Skeletal muscle cell (primary cell): ENCODE measurements at places on chromosomes 2 and 18.

- DNase-seq = no peak
Observed at GRCh38 chr18:76977108-76977621, 154.8 kb downstream of the ZNF236 start.

DNA sequence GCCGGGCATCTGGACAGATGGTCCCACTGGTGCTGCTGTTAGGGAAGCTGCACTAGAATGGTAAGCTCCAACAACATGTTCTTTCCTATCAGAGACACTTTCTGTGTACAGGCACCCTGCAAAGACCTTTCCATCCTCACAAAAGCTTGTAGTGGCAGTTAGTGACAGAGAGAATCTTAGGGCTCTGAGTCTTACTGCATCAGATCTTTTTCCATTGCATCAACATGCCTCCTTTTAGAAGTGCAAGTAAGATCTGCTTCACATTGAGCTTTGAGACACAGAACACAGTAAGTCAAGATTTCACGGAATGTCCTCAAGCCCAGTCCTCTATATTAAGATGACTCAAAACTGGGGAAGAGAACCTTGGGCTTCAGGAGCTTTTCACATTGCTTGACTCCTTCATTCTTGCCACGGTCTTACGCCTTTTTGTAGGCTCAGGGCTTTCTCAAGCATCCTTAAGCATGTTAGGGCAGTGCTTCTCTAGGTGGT, 52.6 kb downstream of the ARL4C start:
- DNase-seq = no peak

GRCh38 chr2:152846697-152847470, 128.5 kb downstream of the ARL6IP6 start:
- DNase-seq = peak; percentile 7

GRCh38 chr2:135942936-135943688, 42.3 kb downstream of the DARS1 start:
- no peak for DNase-seq

GRCh38 chr18:23578067-23578701, 8.1 kb downstream of the NPC1 start:
- DNase-seq = no peak

- DNase-seq = no peak
Observed at GRCh38 chr18:2854875-2855274, 8.1 kb downstream of the EMILIN2 start.

GRCh38 chr2:174683392-174683759, 80.9 kb downstream of the CHRNA1 start:
- peak; percentile 31 for DNase-seq

DNA sequence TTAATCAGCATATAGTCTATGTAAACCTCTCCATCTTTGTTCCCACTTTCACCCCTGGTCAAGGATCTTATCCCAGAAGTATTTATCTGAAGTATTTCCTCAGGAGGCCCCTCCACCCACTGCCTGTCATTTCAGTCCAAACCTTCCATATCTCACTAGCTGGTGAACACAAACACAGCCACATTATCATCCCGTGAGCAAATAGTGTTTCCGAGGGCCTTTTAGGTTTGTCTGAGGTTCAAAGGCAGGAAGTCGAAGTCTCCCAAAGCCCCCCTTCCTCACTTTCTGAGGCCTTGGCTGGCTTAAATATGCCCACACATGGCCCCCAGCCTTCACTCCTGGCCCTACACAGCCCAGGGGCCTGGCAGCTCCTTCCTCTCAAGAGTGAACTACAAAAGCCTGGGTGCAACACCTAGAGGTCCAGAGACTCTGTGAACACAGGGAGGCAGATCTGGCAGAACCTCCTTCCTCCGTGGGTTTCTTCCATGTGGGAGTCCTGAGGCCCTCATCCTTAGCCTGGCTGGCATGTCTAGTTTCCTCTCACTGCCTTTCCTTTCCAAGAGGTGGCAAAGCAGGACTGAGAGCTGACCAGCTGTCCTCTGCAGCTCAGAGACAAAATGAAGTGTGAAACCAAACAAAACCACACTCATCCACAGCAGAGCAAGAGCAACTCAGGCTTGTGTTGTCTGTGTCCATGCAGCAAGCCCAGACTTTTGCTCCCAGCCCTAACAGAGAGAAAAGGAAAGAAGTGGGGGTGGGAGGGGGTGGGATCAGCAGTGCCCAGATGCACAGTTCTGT, 264.2 kb downstream of the SS18 start:
- DNase-seq = no peak

GRCh38 chr2:455015-455705, 167.3 kb upstream of the ALKAL2 start:
- no peak for DNase-seq
